ENCODE measurements at places on chromosomes 12 and 14. TPM values are rescaled to one million over a fixed set of nuclear protein-coding genes. Genes with fewer than 3 reads are reported as not detected.

Gene LTBP2
- 23.9 TPM for total RNA-seq

Gene RBP5
- 1.0 TPM for total RNA-seq

Gene KRT80
- not detected for total RNA-seq

Gene TC2N
- total RNA-seq, result 17.1 TPM

Gene KRT78
- total RNA-seq, result 0.11 TPM

Gene ADAM20
- total RNA-seq, result 4.0 TPM

DNA sequence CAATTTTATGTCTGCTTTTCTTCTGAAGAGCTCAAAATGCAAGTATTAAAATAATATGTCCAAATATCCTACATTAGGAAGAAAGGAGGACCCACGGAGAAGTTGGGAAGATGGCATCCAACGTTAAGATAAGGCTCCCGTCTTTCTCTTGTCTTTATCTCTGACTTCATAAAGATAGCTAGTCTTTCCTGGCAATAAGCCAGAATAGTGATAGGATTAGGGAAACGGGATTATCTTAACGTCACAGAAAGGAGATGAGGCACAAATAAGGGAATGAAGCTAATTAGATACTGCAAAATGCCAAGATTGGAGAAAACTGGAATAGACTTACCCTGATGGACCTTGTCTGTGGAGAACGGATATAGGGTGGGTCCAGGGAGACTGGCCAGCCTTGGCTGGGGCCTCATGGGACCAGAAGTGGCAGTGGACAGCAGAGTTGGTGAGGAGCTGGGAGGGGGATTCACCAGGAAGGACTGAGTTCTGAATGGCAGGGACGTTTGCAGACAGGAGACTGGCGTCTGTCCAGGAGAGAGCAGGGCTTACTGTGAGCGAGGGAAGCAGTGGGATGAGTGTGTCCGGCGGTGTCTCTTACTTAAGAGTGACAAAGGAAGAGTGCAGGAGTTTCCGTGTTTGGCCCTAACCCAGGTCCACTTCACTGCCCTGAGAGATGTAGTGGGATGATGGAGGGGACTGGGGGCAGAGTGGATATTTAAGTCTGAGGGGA is 119.9 kb downstream of the CACNA1C start:
- H3K27me3 ChIP-seq, result no peaks in the 10 kb centered on the region
- H3K27ac ChIP-seq, result no peak overlapping the region
- peaks cover 14% of the 10 kb centered on the region for H3K4me1 ChIP-seq

- no peak for DNase-seq
- no peak overlapping the region for H3K27ac ChIP-seq
- H3K4me3 ChIP-seq, result no peak overlapping the region
- H3K27me3 ChIP-seq, result no peaks in the 10 kb centered on the region
- H3K4me1 ChIP-seq, result peaks cover 2% of the 10 kb centered on the region
- no peaks in the 10 kb centered on the region for H3K36me3 ChIP-seq
Observed at GRCh38 chr14:79730953-79731352, 480.4 kb downstream of the DIO2 start.

GRCh38 chr14:65297744-65298143 is 114.8 kb upstream of the FUT8 start:
- H3K36me3 ChIP-seq, result no peaks in the 10 kb centered on the region
- H3K4me3 ChIP-seq, result no peak overlapping the region
- H3K4me1 ChIP-seq, result no peaks in the 10 kb centered on the region
- H3K27ac ChIP-seq, result no peak overlapping the region
- no peaks in the 10 kb centered on the region for H3K27me3 ChIP-seq

GRCh38 chr12:13002301-13003097 is 2.4 kb upstream of the HEBP1 start:
- H3K27ac ChIP-seq, result no peak overlapping the region
- no peak for DNase-seq
- H3K4me3 ChIP-seq, result no peak overlapping the region
- H3K36me3 ChIP-seq, result no peaks in the 10 kb centered on the region
- H3K27me3 ChIP-seq, result no peaks in the 10 kb centered on the region

DNA sequence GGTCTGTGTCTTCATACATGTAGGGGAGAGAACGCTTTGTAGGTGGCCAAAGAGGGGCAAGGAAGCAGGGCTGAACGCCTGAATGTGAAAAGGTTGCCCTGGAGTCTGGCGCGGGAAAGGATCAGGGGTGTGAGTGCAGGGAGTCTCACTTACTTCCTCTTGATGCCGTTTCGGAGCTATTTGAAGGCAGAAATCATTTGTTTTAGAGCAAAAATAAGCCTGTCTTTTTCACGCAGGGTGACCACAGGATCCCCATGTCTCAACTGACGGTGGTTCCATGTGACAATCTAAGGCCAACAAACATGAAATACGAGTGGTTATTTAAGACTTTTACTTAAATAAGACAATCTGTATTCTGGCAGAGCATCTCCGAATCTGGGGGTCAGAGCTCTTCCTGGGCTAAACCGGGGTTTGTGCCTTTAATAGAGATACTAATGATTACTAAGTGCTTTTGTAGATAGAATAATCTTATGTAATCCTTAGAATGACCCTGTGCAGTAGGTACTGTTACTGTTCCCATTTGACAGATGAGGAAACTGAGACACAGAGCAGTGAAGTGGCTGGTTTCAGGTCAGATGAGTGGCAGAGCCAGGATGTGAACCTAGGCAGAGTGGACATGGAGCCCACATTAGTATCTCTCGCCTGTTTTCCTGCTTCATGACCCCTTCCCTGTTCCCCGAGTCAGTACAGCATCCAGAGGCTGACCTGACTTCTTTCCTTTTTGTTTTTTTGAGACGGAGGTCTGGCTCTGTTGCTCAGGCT is 1.9 kb downstream of the BRI3BP start:
- H3K4me3 ChIP-seq, result peak overlapping the region; percentile 44
- no peak for DNase-seq
- H3K27ac ChIP-seq, result no peak overlapping the region
- no peaks in the 10 kb centered on the region for H3K27me3 ChIP-seq
- H3K4me1 ChIP-seq, result peaks cover 14% of the 10 kb centered on the region

DNA sequence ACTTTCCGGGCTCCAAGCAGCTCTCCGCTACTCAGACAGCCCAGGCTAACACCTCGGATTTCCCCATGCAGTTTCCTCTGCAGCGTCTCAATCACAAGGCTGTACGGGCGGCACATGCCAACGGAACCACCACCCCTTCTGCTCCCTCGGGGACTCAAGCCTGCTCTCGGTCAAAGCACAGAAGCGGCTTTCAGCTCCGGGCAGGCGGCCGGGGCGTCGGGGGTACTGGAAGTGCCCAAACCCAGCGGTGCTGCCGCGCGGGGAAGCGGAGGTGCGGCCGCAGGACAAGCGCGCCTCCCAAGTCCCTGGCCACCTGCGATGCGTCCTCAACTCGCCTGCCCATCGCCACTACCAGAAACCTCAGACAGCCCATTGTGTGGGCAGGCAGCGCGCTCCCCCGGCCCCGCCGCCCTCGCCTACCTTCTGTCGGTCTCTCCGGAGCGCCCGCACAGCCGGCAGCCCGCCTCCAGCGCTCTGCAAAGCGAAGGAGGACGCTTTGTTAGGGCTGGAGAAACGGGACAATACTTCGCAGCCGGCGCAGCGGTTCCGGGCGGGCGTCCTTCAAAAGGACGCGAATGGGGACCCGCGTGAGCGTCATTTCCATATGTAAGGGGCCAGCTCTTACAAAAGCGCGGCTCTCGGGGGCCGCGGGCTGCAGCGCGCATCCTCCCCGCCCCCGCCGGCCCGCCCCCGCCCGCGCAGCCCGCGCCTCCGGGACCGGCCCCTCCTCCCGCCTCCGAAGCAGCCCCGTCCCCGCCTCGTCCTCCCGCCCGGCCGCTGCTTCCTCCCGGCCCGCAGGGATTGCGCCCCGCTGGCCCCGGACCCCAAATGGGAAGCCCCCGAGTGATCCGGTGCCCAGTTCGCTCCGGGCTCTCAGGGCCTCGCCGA is 674 bp downstream of the NIN start:
- peak; percentile 51 for DNase-seq
- peaks cover 3% of the 10 kb centered on the region for H3K27me3 ChIP-seq
- H3K4me3 ChIP-seq, result peak overlapping the region; percentile 74
- no peaks in the 10 kb centered on the region for H3K36me3 ChIP-seq

GRCh38 chr12:27618836-27619235 is 77.4 kb upstream of the REP15 start:
- H3K27me3 ChIP-seq, result no peaks in the 10 kb centered on the region
- DNase-seq, result no peak
- H3K27ac ChIP-seq, result no peak overlapping the region
- H3K4me3 ChIP-seq, result no peak overlapping the region

DNA sequence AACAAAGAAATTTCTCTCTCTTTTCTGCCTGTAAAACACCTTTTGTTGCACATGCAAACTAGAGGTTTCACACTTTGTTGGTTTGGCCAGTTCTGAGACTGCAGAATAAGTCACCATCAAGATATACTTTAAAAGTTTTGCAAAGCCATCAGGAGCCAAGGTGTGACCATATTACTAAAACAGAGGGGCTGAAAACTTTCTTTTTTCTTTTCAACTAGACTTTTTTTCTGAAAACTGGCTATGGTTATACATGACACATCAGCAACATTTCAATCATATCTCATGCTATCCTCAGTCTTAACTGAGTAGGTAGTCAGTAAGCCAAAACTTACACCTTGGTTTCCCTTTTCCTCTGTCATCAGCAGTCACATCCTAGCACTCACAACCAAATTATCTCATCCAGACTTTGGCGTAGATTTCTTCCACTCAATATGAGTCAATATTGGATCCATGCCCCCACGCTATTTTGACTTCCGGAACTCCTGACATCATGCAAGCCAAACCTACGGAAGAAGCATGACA is 4.1 kb upstream of the IFNG start:
- H3K4me1 ChIP-seq, result no peaks in the 10 kb centered on the region
- H3K36me3 ChIP-seq, result no peaks in the 10 kb centered on the region
- H3K27ac ChIP-seq, result no peak overlapping the region
- no peak for DNase-seq
- no peaks in the 10 kb centered on the region for H3K27me3 ChIP-seq

DNA sequence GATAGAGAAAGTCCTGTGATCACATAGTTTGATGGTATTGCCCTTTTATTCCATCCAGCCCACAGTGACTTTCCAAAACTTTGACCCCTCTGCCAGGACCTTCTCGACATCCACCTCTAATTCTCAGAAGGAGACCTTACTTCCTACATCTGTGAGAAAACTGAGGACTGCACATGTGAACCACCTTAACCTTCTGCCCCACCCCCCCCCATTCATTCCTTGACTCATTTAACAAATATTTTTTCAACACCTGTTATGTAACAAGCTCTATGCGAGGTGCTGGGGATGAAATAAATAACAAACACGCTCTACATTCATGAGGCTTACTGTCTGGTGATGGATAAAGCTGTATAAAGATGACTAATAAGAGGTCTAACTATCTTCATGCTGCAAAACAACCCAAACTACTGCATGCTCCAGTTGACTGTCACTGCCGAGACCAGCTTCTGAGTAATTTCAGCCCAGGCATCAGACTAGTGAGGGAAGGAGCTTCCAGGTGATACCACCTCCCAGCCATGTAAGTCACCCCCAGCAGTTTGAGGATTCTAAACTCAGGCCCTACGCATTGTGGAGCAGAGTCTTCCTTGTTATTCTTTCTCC is 1.9 kb upstream of the HAL start:
- DNase-seq, result no peak
- H3K36me3 ChIP-seq, result peaks cover 12% of the 10 kb centered on the region
- no peak overlapping the region for H3K27ac ChIP-seq
- no peak overlapping the region for H3K4me3 ChIP-seq
- no peaks in the 10 kb centered on the region for H3K4me1 ChIP-seq

DNA sequence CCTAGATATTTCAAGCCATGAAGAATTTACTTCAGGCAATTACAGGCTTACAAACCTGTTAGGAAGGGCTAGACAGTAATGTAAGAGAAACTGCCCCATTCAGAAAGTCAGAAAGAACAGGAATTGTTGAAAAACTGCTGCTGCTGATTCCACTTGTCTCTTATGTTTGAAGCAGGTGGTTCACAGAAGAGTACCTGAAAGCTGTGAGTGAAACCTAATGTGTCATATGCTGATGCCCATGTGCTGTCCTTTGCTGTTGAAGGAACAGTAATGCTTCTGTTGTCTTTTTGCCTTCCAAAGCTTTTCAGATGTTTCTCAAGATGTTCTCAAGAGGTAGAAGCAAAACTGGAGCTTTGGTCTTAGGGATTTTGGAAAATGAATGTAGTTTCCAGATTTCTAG is 39.0 kb downstream of the MNAT1 start:
- H3K27me3 ChIP-seq, result no peaks in the 10 kb centered on the region
- H3K36me3 ChIP-seq, result no peaks in the 10 kb centered on the region
- no peaks in the 10 kb centered on the region for H3K4me1 ChIP-seq
- no peak for DNase-seq

DNA sequence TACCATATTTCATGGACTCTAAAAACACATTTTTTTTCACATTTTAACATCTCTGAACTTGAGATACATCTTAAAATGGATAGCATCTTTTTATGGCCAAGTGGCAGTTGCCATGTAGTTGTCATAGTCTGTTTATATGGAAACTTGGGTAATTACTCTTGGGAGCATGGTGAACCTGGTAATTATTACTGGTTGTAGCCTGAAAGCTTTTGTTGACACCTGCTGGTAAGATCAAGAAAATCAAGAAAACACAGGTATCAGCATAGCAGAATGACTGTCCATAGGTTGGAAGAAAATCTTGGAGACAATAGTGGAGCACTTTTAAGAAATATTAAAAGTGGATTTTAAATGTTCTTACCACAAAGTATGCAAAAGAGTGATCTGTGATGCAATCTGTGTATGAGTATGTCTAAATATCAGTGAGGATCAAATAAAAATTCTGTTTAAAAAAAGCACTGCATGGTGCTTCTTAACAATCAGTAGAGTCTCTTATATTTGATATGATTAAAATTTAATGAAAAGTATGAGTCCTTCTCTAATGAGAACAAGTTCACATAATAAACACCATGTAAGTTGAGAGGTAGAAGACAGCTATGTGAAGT is 44.2 kb downstream of the TTC8 start:
- H3K27ac ChIP-seq, result no peak overlapping the region
- H3K36me3 ChIP-seq, result peaks cover 8% of the 10 kb centered on the region
- no peaks in the 10 kb centered on the region for H3K27me3 ChIP-seq
- H3K4me1 ChIP-seq, result no peaks in the 10 kb centered on the region
- DNase-seq, result peak; percentile 9

DNA sequence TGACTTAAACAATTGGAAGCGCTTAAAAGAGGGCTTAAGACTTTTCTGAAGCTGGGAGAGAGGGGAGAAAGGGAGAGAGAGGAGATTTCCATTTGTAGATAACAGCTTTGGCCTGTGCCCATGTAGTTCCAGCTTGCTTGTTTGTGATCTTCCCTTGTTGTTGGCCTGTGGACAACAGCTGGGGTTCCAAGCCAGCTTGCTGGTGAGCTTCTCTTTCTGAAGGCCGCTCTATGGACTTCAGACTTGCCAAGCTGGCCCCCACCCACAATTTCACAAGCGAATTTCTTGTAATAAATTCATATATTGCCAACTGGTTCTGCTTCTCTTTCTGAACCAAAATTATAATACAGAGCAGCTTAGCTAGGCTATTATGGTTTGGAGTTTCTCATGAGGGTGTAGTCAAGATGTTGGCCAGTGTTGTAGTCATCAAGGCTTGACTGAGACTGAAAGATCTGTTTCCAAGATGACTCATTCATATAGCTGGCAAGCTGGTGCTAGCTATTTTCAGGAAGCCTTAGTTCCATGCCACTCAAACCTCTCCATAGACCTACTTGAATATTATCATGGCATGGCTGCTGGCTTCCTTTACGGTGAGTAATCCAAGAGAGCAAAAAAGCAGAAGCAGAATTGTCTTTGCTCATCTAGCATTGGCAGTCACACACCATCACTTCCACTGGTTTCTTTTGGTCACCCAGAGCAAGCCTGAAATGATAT is 89.4 kb downstream of the ATP23 start:
- no peaks in the 10 kb centered on the region for H3K36me3 ChIP-seq
- H3K27ac ChIP-seq, result no peak overlapping the region
- DNase-seq, result no peak
- peaks cover 5% of the 10 kb centered on the region for H3K4me1 ChIP-seq
- no peak overlapping the region for H3K4me3 ChIP-seq

Measured in spinal cord (tissue), 10 donors.